RPMI7951 (cell line): ENCODE measurements at places on chromosomes 4 and X. TPM values are rescaled to one million over a fixed set of nuclear protein-coding genes. Genes with fewer than 3 reads are reported as not detected.

SSX4 gene
- total RNA-seq, result 0.36 TPM in 1 of 2 replicates, not detected in the other

CLGN gene
- 1.3 TPM in 1 of 2 replicates, not detected in the other for total RNA-seq

GPR173 gene
- total RNA-seq, result 1.4 and 2.4 TPM in 2 replicates

RBMXL3 gene
- not detected in 2 replicates for total RNA-seq

XAGE2 gene
- not detected in 2 replicates for total RNA-seq

DNA sequence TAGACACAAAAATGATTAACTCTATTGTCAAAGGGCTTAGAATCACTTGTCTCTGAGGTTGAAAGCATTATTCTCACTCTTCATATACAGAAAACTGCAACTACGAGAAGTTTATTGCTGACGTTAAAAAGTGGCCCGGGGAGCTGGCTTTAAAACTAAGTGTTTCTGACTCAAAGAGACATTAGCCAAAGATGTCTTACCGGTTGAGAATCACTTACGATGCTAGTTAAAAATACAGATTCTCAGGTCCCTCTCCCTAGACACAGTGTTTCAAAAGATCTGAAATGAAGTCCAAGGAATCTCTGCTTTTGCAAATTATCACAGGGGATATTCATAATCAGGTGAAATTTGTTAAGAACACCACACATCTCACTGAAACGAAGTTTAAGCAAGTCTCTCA, 1.2 kb downstream of the GNPDA2 start:
- DNase-seq, result peak; percentile 6

- no peak for DNase-seq
These were observed 23.5 kb downstream of the NAT8L start for GRCh38 chr4:2082627-2083026.
